Prostate gland (tissue), 2 donors: ENCODE measurements at places on chromosomes 2 and 18. TPM values are rescaled to one million over a fixed set of nuclear protein-coding genes. Genes with fewer than 3 reads are reported as not detected.

SEPTIN2 gene
- 284 TPM for total RNA-seq

CYTIP gene
- total RNA-seq = 3.3 TPM

GNLY gene
- total RNA-seq = 0.68 TPM

OSR1 gene
- total RNA-seq = 47.9 TPM

CTLA4 gene
- total RNA-seq = 0.73 TPM

PCARE gene
- not detected for total RNA-seq

PNO1 gene
- 10.1 TPM for total RNA-seq

GATA6 gene
- total RNA-seq = 49.0 TPM

CYP27C1 gene
- total RNA-seq = 1.8 TPM
